ENCODE measurements at places on chromosomes 16 and 17.
A peak's percentile ranks its signal among the peaks of the same experiment; 100 is the strongest.

DNA sequence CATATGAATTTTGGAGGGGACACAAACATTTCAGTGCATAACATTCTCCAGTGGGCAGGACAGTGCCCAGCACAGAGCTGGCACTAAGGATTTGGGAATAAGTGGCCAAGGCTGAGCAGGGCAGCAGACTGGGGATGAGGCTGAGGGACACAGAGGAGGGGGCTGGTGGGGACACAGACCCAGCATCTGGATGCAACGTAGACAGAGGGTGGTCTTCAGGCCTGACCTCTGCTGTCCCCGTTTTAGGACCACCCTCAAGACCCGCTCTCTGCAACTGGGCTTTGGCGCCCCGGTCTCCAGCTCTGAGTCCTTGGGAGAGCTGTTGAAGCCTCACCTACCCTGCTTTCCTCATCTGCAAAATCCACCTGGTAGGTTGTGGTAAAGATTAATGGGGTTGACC, 3.3 kb upstream of the PRSS33 start:
- no peak for DNase-seq

- DNase-seq = peak; percentile 80
These were observed 25.1 kb upstream of the ABCA3 start for GRCh38 chr16:2365397-2366294.

DNA sequence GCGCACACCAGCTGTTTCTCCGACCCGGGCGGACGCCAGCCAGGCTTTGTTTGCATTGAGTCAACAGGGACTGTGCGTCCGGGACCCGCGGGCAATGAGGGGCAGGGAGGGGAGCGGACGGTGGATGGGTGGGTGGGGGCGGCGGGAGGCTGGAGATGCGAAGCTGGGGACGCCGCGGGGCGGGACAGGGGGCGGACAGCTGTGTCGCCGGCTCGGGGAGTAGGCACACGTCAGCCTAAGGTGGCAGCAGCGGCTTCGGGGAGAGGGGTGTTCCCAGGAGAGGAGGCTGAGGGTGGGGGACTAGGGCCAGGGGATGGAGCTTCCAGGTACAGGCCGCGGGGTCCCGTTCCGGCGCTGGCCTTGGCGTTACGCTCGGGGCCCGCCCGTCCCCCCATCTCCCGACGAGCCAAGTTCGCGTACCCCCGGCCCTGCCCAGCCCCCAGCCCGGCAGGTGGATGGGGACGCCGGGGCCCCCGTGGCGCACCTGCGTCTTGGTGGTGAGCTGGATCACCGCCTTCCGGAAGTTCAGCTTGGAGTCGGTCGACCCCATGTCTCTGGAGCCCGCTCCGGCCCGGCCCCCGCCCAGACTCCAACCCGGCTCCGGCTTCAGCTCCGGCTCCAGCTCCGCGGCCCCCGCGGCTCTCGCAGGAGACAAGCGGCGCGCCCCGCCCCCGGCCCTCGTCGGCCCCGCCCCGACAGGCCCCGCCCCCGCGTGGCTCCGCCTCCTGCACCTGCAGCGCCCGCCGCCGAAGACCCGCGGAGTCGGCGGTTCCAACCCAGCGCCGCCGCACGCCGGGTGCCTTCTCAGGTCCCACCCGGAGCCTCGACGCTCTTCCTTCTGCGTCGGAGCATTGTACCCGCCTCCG, at the start of gene HID1:
Gene HID1 (minus strand): TSS at position 653 of the 866 bp plus-strand sequence. CDS start 103 bp downstream, at position 550.
- peak; percentile 72 for DNase-seq

DNA sequence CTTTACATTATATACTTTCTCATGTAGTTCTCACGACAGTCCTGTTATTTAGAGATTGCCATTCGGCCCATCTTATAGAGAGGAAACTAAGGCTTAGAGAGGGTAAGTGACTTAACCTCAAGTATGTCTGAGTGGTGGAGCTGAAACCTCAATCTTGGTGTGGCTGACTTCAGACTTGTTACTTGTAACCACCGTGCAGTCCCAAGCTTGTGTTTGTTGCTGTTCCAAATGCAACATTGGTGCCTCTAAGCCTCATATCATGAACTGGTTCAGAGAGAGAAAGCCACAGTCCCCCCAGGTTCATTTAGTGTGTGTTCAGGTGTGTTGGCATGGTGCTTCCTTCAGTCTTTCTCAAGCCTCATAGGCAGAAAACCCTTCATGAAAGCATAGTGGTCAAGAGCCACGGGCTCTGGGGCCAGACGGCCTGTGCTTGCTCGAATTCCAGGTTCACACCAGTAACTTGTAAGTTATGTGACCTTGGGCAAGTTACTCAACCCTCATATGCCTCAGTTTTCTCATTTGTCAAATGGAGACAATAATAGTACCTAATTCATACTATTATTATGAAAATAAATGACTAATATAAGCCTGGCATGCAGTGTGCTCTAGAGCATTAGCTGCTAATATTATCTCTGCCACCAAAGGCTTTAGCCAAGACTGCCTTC, 39.9 kb downstream of the CDH1 start:
- no peak for DNase-seq

DNA sequence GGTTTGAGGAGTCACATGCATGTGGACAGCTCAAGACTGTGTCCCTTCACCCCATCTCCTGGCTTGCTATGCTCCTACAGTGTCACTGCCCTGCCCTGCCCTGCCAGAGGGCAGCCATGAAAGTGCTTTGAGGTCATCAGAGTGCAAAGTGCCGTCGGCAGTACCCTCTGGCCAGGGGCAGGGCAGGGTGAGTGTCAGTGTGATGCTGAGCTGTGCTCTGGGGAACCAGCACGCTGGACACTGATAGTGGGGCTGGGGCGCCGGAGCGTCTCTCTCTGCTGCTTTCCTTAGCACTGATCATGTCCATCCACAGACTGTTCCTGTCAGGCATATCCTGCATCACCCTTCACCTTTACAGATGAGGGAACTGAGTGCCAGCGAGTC, 1.6 kb upstream of the SPATA32 start:
- no peak for DNase-seq

DNA sequence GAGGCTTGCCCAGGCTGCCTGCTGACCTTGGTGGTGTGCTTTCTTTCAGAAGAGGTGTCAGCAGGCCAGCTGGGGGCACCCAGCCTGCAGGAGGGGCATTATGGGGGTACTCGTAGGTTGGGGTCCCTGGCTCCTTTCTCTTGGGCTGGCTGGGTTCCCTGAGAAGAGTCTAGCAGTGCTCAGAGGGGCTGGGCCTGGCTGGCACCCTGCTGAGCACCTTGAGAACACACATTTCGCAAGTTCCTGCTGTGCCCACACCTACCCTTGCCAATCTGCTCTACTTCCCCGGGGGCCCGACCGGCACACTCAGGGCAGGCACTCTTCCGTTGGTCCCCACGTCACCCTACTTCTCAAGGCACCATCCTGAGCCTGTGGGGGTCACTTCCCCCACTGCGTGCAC, 5.1 kb downstream of the CEMP1 start:
- DNase-seq = no peak

GRCh38 chr17:35730400-35731005, 936 bp upstream of the RASL10B start:
- DNase-seq = no peak

- no peak for DNase-seq
These were observed 24.0 kb downstream of the CCR7 start for GRCh38 chr17:40541060-40541872.

- DNase-seq = no peak
These were observed 35.8 kb downstream of the TANC2 start for GRCh38 chr17:63001689-63002394.

DNA sequence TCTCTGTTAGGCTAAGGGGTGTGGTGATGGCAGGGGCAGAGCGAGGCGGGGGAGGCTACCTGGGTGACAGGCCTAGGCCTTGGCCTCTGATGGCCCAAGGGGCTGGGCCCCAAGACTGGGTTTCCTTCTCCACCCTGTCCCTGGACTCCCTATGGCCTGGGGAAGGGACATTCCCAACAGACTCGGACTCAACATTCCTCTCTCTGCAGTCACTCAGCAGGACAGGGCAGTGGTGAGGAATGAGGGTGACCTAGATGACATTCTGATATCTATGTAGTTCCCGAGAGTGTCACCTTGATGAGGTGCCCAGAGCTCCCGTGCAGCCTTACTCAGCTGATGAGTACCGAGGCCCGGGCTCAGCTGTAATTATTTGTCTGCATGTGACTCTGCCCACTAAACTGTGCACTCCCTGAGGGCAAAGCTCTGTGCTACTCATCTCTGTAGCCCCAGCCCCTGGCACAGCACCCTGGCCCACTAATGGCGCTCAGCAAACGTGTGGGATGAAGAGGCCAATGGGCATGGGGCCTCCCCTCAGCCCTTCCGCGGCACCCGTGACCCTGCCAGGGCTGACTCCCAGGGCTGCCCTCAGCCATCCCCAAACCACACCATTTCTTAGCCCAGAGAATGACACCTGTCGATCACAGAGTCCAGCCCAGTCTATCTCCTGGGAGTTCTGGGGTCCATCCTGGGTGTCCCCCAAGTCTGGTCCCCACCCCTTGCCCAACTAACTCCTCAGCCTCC, 2.2 kb downstream of the PLCD3 start:
- DNase-seq = no peak

DNA sequence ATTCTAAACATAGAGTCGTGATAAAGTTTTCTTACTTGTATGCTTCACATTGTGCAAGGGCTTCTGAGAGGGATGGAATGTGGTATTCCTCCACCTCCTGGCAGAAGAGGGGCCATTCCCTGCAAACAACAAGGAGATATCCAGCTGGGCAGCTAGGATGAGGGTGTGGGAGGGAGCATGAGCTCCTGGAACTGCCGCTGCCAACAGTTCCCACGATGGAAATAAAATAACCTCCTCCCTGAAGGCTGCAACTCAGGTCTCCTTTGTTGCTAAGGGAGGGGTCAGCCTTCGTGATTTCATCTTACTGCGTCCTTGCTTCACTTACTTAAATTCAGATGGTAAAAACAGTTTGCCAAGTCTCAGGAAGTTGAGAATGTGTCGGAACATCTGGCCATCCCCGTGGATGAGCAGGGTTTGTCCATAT, 15.6 kb downstream of the PLEKHG4 start:
- DNase-seq = peak; percentile 81

DNA sequence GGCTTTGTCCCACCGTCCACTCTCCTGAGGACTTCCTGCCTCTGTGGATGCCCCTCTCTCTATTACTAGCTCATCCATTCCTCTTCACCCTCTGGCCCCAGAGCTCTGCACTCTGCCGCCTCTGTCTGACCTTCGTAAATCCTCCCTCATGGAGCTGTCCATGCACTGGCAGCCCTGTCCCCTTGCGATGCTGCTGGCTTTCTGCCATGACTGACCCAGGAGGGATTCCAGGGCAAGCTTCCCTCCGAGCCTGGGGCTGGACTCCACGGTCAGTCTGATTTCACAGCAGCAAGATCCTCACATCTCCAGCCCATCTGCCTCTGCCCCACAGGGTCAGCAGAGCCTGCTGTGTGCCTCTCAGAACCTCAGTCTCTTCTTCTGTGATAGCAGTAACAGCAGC, 4.7 kb downstream of the CBFA2T3 start:
- no peak for DNase-seq

DNA sequence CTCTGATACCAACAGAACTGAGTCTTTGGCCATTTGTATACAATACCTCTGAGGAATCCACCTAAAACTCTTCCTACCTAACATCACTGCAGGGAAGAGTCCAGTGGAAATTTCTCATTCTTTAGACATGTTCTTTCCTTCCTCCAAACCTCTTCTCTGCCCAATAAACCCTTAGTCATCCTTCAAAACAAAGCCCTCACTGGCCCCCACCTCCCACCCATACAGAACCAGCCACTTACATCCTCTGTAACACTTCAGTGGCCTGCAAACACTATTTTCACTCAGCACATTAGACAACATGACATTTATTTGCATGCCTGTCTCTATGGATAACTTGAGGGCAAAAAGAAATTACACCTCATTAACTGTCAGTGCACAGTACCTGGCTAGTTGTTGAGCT, 200.3 kb upstream of the NOG start:
- DNase-seq = no peak

DNA sequence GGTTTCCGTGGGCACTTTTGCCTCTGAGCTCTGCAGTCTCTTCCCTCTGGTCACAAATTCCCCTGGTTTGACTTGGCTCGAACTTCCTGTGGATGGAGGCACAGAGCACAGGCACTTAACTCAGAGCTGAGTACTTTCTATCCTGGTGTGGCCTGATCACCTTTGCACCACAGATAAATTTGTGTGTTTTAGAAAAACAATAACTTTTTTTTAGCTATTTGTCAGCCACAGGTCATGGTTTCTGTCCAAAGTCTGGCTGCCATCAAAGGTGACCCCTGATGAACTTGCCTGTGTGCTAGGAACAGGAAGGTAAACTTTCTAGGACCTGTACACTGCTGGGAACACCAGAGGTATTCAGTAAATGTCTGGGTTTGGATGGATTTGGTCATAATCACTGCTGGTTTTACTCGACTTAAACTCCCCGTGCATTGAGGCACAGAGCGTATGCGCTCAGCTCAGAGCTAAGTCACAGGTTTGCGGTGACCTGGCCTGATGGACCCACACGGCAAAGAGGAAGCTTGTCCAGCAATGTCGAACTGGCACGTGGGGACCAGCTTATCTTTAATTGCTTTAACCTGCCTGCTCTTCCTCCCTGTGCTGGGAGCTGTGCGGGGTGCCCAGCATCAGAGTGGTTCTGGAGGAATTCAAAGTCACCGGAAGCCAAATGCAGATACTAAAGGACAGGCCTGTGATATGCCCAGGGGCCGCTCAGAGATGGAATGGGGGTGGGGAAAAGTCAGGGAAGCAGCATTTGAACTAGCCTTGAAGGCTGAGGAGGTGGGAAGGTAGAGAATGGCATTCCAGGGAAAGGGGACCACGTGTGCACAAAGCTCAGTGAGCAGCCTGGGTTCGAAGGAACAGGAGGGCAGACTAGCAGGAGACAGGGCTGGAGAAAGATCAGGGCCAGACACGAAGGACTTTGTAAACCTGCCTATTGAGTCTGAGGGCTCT, 12.9 kb downstream of the SLC13A5 start:
- DNase-seq = no peak
